ENCODE measurements at places on chromosomes 5 and 9. TPM values are rescaled to one million over a fixed set of nuclear protein-coding genes. Genes with fewer than 3 reads are reported as not detected.
A peak's percentile ranks its signal among the peaks of the same experiment; 100 is the strongest.

BTNL9 gene
- 0.13 TPM for total RNA-seq

GNA14 gene
- 3.3 TPM for total RNA-seq

ZNF366 gene
- total RNA-seq: 4.6 TPM

GRCh38 chr5:126863402-126863801 lies 86.5 kb downstream of the LMNB1 start:
- DNase-seq: no peak

DNA sequence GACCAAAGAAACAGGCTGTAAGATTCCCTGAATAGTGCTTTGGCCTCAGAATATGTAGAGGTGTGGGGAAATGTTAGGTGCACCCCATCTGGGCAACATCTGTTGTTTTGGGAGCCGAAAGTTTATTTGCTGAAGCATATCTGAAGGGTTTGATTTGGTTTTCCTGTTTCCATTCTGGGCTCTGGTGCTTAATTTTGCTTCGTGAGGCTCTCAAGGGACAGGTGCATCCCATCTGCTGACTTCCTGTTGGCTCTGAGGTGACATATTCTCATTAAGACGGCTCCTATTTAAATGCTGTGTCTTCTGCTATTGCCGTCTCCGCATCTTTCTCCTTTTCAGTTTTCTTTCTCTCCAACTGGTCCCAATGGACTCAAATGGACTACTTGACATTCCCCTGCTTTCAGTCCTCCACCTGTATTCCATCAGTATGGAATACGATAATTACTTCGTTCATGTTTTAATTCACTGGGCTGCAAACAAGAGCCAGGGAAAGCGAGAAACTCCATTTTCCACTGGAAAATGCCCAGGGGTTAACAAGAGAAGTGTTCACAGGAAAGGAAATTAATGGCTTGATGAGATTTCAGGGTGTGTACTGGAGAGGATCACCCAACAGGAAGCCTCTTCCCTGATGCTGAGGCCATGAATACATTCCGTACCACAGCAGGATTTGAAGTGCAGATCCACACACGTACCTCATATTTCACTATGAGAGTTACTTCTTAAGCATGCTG lies 104.0 kb downstream of the MTX3 start:
- DNase-seq: no peak

GRCh38 chr5:167871091-167871490 lies 420.4 kb upstream of the WWC1 start:
- no peak for DNase-seq

- DNase-seq: no peak
Measured at GRCh38 chr9:5288591-5288990, 15.9 kb downstream of the RLN2 start.

DNA sequence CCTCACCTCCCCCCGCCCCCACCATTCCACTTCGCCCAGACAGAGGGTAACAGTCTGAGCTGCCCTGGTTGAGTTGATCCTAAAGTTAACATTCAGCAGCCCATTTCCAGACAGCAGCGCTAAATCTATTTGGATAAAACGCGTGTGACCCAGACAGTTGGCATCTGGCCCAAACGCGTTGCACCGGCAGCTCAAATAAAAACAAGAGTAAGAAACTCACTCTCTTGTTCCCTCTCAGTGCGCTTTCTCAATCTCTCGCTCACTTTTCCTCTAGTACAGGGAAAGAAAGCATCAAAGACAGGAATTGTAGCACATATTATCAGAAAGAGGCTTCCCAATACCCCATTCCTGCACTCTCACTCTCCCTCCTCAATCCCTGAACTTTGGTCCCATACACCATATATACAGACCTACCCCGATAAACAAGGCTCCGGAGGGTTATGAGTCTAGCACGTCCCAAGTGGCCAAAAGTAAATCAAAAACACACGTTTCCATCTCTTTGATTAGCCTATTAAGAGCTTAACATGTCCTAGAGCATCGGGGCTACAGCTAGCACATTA lies 1.3 kb downstream of the ADAMTS6 start:
- peak; percentile 91 for DNase-seq
